NCI-H1436 treated with DMSO at 0.1 percent for 48 hours (cell line): ENCODE measurements at places on chromosomes 13 and 19.

- no peak for DNase-seq
Measured at GRCh38 chr13:43411741-43412140, 375.0 kb downstream of the ENOX1 start.

- DNase-seq = no peak
Measured at GRCh38 chr19:19385896-19386869, 19.3 kb upstream of the GATAD2A start.

DNA sequence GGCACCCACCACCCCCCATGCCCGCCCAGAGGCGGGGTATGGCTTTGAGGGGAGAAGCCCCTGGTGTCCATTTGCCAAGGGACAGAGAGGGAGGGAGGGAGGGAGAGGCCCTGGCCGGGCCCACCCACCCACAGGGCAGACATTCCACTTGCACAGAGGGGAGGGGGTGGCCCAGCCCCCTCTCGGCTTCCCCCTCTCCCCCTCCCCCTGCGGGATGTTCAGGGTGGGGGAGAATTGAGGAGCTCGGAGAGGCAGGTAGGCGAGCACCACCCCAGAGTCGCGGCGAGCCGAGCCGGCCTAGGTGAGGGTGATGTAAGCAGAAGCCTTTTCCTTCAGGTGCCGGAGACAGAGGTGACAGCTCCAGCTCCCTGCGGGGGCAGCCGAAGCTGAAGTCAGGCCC lies 12.3 kb downstream of the DPF1 start:
- DNase-seq = no peak

DNA sequence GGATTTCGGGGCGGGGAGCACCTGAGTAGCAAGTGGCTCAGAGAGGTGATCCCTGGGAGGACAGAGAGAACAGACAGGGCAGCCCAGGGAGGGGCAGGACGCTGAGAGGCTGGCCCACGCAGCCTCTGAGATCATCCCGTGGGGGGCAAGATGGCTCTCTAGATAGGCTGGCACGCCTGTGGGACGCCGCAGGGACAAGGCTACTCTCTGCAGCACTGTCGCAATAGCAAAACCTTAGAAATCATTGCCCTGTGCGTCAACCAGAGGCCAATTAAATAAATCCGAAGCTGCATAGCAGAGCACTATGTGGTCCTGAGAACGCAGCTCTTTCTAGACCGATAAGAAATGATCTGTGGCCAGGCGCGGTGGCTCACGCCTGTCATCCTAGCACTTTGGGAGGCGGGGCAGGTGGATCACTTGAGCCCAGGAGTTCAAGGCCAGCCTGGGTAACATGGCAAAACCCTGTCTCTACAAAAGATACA lies 5.1 kb downstream of the PEX11G start:
- DNase-seq = no peak

DNA sequence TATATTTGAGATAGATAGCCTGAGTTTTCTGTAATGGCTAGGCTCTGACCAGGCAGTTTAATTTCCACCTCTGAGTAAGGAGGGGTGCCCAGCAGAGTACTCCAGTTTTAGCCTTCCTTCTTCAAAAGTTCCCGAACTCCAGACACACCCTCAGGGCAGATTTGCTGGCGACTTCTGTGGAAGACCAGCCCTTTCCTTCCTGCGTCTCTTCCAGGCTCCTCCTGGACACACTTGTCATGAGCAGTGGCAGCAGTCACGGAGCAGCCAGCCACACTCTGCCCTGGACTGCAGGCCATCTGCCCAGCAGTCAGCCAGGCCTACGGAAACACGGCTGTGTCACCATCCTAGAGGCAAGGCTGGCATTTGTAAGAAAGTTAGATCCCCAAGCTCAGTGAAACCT lies 6.6 kb upstream of the FLT1 start:
- DNase-seq = no peak
